Stimulated activated CD4-positive, alpha-beta T cell treated with anti-CD3 and anti-CD28 coated beads, TNF-alpha, amount 100 ng/mL, for 48 hours (primary cell): ENCODE measurements at places on chromosomes 2 and 18.

GRCh38 chr2:204072443-204073324 is 136.1 kb downstream of the ICOS start:
- peak; percentile 51 for DNase-seq

- DNase-seq = no peak
These were observed 15.5 kb downstream of the KCNS3 start for GRCh38 chr2:17894005-17894404.

DNA sequence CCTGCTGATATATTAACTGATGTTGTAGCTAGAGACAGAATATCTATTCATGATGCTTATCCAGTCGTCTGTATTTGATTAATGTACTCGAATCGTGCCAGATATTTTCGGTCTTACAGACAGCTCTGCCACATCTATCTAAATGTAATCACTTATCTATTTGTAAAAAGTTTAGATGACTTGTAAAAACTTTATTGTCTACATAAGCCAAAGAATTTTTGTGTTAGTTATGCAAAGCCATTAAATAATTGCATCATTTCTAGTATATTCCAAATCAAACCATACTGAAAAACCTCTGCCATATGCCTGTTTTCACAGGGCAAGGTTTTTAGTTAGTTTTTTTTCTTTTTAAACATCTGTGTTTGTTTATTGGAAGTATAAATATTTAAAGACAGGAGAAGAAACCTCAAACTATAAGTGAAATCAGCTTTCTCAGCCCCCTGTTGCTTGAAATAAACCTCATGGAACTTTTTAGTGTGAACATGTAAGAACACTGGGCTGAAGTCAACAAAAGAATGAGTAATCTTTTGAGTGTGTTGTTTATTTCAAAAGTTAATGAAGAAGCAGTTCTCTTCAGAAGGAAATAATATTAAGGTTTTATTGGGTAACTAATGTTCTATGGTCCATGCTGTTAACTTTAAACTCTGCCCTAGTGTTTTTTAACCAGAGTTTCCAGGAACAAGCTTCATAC is 657.6 kb upstream of the SYT4 start:
- no peak for DNase-seq

GRCh38 chr2:11155381-11156035 is at the start of gene SLC66A3:
Gene SLC66A3 (plus strand): TSS chr2:11155467. CDS start chr2:11155547, 80 bp downstream.
- peak; percentile 64 for DNase-seq

DNA sequence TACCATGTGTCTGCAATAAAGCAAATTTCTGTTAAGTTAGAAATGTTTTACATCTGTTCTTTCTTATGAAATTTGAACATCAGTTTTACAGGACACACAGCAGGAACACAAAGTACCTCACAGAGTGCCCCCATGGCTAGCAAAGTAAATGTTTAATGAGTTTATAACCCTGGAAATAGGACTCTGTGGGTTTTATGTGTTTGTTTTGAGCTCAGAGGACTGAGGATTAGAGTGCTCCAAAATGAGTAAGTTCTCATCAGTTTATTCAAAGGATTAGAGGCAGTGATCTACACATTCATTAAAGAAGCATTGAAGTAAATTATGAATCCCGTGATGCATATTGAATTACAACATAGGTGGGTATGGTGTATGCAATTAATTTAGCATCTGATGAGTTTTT is 281.8 kb downstream of the GULP1 start:
- DNase-seq = no peak
